ENCODE measurements at places on chromosomes 5 and 9. TPM values are rescaled to one million over a fixed set of nuclear protein-coding genes. Genes with fewer than 3 reads are reported as not detected.
A peak's percentile ranks its signal among the peaks of the same experiment; 100 is the strongest.

The RPP25L gene
- 29.3 TPM for total RNA-seq

The CDKN2A gene
- total RNA-seq = not detected

The ZBED3 gene
- total RNA-seq = 38.0 TPM

The SNCB gene
- total RNA-seq = not detected

DNA sequence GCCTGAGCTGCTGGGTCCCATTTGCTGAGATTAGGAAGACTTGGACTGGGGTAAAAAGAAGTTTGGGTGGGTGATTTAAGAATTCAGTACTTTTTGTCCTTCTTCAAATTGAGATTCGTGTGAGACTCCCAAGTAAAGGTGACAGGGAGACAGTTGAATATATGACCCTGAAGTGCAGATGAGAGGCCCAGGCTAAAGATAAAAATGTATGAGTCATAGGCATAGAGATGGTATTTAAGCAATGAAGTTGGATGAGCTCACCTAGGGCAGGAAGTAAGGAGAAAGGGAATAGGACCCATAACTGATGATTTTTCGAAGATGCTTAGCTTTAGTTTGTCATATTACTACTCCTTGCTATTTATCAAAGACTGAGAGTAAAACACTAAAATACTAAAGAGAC is 255.9 kb upstream of the ADRA1B start:
- DNase-seq = no peak
- H3K27ac ChIP-seq = no peak overlapping the region
- no peaks in the 10 kb centered on the region for H3K36me3 ChIP-seq
- H3K4me1 ChIP-seq = no peaks in the 10 kb centered on the region
- H3K27me3 ChIP-seq = no peaks in the 10 kb centered on the region

DNA sequence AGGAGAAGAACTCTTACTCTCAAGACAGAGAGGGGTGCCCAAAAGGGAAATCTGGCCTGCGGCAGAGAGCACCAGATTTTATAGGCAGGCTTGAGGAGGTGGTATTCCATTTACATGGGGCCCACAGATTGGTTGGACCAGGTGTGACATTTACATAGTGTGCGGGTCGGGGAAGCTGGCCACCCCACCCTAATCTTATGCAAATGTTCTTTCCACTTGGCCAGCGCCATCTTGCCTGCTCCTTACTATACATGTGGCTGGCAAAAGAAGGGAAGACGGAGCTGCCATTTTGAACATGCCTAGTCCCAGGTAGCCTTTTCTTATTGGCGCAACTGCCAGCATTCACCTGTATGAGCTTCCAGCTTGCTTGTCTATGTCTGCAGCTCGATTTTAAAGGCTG is 34.8 kb downstream of the PLEKHG4B start:
- H3K27ac ChIP-seq = no peak overlapping the region
- DNase-seq = no peak
- no peaks in the 10 kb centered on the region for H3K27me3 ChIP-seq
- H3K4me1 ChIP-seq = peaks cover 9% of the 10 kb centered on the region

DNA sequence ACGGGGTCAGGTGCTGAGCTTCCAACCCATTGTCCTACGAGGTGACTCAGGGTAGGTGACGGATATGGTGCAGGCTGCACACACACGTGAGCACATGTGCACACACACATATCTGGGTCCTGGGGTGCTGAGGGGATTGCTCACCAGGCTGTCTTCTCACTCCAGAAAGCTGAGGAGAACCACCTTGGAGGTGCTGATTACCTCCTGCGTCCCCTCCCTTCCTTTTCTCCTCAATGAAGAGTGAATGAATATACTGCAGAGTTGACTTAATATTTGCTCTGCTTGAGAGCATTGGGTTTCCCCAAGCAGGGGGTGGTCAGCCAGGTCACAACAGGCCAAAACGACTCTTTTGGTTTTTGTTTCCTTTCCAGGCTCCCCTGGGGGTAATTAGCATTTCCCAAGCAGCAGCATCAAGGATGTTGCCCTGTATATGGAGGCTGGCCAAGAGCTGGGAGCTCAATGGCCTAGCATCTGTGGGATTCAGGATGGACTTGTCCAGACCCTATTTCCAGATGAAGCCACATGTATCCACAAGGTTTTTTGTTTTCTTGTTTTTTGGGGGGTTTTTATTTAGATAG is 49.7 kb downstream of the PDZD2 start:
- H3K4me3 ChIP-seq = no peak overlapping the region
- H3K36me3 ChIP-seq = peaks cover 1% of the 10 kb centered on the region
- H3K4me1 ChIP-seq = peaks cover 11% of the 10 kb centered on the region
- no peak for DNase-seq

- H3K4me1 ChIP-seq = peaks cover 5% of the 10 kb centered on the region
- H3K36me3 ChIP-seq = peaks cover 23% of the 10 kb centered on the region
- H3K27me3 ChIP-seq = no peaks in the 10 kb centered on the region
- no peak overlapping the region for H3K27ac ChIP-seq
Observed at GRCh38 chr5:126443374-126443851, 20.2 kb downstream of the GRAMD2B start.

GRCh38 chr5:144189800-144190429 is 19.2 kb downstream of the KCTD16 start:
- DNase-seq = no peak
- no peaks in the 10 kb centered on the region for H3K36me3 ChIP-seq
- H3K27ac ChIP-seq = no peak overlapping the region
- peaks cover 10% of the 10 kb centered on the region for H3K4me1 ChIP-seq
- no peak overlapping the region for H3K4me3 ChIP-seq

DNA sequence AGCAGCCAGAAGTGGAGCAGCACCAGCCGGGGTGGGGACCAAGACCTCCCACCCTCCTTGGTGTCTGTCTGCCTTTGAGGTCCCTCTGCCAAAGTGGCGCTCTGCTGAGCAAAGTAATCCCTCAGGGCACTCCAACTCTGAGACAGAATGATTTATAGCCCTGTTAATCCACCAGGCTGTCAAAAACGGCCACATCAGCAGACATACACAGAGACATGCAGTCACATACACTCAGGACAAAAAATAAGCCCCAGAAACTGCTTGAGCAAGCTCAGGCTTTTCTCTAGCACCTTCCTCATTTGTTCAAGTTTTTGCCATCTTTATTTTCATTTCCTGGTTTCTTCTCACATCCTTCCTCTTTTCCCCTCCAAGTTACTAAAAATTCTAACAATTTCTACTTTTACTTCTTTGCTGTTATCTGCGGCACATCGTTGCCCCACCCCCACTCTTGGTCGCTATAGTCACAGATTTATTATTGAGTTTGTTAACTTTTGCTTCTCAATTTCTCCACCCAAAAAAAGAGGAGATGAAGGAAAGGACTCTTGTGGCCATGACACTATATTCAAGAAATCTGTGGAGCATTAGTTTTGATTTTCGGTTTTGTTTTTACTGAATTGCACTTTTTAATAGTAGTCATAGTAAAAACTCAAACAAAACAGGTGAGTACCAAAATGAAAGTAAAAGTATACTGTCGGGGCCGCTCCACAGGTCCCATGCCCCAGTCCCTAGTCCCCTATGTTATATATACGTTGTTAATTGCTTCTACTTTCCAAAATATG is 17.4 kb upstream of the ADRB2 start:
- H3K27ac ChIP-seq = no peak overlapping the region
- no peaks in the 10 kb centered on the region for H3K36me3 ChIP-seq
- DNase-seq = no peak
- H3K27me3 ChIP-seq = peaks cover 4% of the 10 kb centered on the region

GRCh38 chr9:89664896-89665329 is 60.1 kb downstream of the GADD45G start:
- peaks cover 44% of the 10 kb centered on the region for H3K4me1 ChIP-seq
- DNase-seq = no peak
- H3K27ac ChIP-seq = peak overlapping the region; percentile 59
- no peaks in the 10 kb centered on the region for H3K36me3 ChIP-seq
- peaks cover 19% of the 10 kb centered on the region for H3K27me3 ChIP-seq

GRCh38 chr9:119179701-119180100 is 189.5 kb downstream of the BRINP1 start:
- peaks cover 6% of the 10 kb centered on the region for H3K27me3 ChIP-seq
- no peak overlapping the region for H3K27ac ChIP-seq
- H3K4me3 ChIP-seq = no peak overlapping the region
- H3K36me3 ChIP-seq = no peaks in the 10 kb centered on the region
- DNase-seq = no peak

DNA sequence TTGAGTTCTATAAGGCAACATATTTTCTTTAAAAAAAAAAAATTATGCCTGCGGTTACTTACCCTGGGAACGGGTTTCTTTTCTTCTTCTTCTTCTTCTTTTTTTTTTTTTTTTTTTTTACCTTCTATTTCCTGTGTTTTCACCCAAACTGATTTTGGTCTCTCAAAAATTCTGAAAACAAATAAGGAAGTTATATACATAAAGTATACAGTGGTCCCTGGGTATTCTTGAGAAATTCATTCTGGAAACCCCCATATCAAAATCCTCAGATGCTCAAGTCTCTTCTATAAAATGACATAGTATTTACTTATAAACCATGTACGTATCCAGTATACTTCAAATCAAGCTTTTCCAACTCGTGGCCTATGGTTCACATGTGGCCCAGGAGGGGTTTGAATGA is 326.7 kb downstream of the MAT2B start:
- H3K27ac ChIP-seq = no peak overlapping the region
- no peaks in the 10 kb centered on the region for H3K4me1 ChIP-seq
- no peak for DNase-seq
- H3K36me3 ChIP-seq = no peaks in the 10 kb centered on the region
- H3K4me3 ChIP-seq = no peak overlapping the region

DNA sequence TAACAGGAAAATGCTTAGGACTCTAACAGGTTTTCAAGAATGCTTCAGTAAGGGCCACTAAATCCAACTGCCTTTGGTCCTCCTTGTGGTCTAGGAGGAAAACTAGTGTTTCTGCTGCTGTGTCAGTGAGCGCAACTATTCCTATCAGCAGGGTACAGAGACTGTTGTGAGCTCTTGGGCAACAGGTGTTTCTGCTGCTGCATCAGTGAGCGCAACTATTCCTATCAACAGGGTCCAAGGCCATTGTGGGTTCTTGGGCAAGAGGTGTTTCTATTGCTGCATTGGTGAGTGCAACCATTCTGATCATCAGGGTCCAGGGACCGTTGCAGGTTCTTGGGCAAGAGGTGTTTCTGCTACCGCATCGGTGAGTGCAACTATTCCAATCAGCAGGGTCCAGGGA is 256.3 kb downstream of the CDH10 start:
- H3K27ac ChIP-seq = no peak overlapping the region
- H3K4me3 ChIP-seq = no peak overlapping the region
- no peaks in the 10 kb centered on the region for H3K36me3 ChIP-seq

GRCh38 chr5:14977058-14977685 is 105.6 kb upstream of the ANKH start:
- peaks cover 16% of the 10 kb centered on the region for H3K4me1 ChIP-seq
- no peaks in the 10 kb centered on the region for H3K27me3 ChIP-seq
- no peak for DNase-seq
- H3K27ac ChIP-seq = peak overlapping the region; percentile 75
- H3K4me3 ChIP-seq = no peak overlapping the region
- H3K36me3 ChIP-seq = no peaks in the 10 kb centered on the region

DNA sequence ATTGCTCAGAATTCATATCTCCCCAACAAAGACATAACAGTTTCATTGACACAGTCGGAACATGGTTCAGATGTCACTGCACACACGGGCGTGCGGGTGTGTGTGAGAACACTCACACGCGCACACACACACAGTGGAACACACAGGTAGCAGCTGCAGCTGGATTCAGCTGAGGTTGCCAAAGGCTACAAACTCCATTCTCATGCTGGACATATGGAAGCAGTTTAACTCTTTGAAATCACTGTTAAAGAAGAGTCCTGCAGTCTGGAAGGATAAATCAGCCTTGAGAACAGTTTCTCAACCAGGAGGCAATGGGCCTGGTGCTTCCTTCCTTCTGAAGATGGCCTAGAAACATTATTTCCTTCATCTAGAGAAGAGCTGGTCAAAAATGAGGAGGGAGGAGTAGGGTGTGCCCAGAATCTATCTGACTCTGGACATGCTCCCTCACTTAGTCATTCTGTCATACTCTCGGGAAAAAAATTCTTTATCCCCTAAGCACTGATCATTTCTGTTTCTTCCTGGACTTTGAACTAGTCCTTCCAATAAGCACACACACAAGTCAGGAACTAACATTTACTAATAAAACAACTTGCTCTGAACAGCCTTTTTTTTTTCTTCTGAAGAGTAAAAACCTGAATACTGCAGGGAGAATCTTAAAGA is 160.6 kb downstream of the ZDHHC21 start:
- H3K36me3 ChIP-seq = no peaks in the 10 kb centered on the region
- DNase-seq = no peak
- peaks cover 27% of the 10 kb centered on the region for H3K27me3 ChIP-seq
- no peak overlapping the region for H3K27ac ChIP-seq
- H3K4me3 ChIP-seq = no peak overlapping the region

All from progenitor cell of endocrine pancreas (in vitro differentiated cells).